NCI-H1694 (cell line): ENCODE measurements at places on chromosomes 6 and 20.

GRCh38 chr20:12152996-12153395 lies 235.3 kb downstream of the BTBD3 start:
- DNase-seq, result no peak

- no peak for DNase-seq
Observed at GRCh38 chr20:46031014-46031569, 2.1 kb downstream of the SLC12A5 start.

GRCh38 chr6:7121700-7122241 lies 14.0 kb downstream of the RREB1 start:
- DNase-seq, result no peak

DNA sequence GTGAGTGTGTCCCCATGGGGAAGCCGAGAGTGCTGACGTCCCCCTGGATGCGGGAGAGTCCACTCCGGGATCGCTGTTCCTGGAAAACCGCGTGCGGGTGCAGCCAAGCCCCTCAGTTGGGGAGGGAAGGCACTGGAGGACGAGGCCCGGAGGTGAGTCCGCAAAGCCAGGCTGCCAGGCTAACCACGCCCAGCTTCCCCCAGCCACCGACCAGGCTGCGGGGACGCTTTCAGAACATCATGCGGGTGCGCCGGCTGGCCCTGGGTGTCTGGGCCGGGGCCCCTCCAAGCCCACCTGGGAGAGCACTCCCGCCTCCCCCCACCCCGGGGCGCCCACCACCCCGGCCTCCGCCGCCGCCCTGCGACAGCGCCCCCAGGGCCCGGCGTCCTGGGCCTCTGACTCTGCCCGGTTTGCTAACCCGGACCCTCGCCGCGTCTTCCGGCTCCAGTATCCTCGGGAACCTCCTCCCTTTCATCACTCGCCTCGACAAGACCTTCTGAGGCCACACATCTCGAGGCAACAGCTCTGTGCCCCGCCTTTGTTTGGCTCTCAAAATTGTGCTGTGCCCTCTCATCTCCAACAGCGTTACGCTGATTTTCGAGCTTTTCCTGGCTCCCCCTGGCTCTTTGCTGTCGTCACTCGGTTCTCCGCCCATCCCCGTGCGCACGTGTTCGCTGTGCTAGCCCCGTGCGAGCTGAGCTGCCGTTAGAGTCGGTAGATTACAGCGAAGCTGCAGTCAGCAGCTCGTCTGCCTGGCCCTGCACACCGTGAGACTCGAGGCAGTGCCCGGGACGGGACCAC lies 47.1 kb upstream of the ENTPD6 start:
- DNase-seq, result no peak

DNA sequence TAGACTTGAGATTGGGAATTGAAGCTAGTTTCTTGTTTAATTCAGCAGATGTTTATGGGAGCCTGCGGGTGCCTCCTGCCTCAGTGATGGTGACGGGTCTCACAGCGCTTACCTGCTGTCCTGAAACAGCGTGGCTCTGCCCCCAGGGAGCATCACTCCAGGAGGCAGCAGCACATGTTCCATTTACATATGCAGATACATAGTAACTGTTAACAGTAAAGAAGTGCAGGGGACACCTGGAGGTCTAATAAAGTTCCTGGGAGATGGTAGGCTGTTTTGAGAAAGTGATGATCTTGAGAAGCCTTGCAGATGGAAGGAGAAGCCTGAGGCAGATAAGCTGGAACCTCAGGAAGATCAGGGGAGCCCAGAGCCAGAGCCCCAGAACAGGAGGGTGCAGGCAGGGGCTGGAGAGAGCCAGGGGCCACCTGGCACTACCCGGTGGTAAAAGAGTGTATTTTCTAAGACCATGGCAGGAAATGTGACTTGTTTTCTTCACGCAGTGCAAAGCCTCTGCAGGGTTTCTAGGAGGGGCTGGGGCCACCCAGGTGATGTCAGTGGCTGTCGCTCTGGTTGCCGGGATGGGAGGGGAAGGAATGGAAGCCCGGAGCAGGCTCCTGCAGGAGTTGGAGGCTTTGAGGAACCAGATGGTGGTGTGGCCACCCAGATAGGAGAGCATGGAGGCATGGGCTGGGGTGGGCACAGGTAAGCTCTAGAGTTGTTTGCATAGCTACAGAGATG lies 24.2 kb upstream of the KIF25 start:
- DNase-seq, result no peak

DNA sequence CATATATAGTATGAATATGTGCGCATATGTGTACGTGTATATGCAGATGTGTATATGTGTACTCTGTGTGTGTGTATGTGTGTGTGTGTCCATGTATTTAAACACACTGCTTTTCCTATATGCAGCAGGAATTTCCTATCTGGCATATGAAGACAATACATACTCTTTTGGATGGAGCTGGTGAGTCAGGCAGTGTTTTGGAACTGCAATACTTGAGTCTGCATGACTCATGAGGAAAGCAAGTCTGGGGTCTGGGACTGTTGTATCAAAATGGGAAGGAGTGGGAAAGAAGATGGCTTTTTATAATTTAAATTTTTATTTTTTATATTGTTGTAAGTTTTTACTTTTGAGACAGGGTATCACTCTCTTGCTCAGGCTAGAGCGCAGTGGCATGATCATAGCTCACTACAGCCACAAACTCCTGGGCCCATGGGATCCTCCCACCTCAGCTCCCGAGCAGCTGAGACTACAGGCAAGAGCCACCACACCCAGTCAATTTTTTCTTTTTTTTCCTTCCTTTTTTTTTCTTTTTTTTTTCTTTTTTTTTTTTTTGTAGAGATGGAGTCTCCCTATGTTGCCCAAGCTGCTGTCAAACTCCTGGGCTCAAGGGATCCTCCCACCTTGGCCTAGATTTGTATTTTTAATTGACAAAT lies 72.2 kb downstream of the ATXN1 start:
- no peak for DNase-seq

DNA sequence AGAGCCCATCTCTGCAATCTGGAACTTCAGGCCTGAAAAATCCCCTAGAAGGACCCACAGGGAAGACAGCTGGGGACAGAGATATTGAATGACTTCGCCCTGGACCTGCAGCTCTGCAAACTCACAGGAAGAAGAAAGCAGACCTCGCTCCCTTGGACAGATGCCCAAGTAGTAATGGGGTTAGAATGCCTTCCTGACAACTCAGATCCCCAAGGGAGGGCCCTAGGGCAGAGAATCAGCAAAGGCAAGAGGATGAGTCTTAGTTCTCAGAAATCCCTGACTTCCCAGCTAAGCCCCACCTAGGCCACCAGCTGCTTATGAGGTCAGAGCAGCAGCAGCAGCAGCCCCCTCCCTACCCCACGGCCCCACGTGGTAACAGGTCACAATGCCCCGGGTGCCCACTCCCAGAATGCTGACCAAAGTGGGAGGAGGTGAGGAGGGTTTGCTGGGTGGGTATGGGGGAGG lies at the start of gene C20orf141:
Gene C20orf141 (plus strand): TSS at position 401 of the 465 bp plus-strand sequence. CDS start 198 bp downstream, outside the sequence.
- no peak for DNase-seq

- no peak for DNase-seq
Observed at GRCh38 chr6:97668716-97669115, 385.7 kb upstream of the MMS22L start.
